ENCODE measurements at places on chromosomes 6 and 20. TPM values are rescaled to one million over a fixed set of nuclear protein-coding genes. Genes with fewer than 3 reads are reported as not detected.

GRCh38 chr6:161169696-161170095 lies 104.2 kb downstream of the AGPAT4 start:
- no peak for DNase-seq

GRCh38 chr6:46935687-46936086 lies 13.9 kb upstream of the ADGRF5 start:
- DNase-seq: no peak

- DNase-seq: no peak
Observed at GRCh38 chr6:55833284-55833683, 42.1 kb downstream of the BMP5 start.

DNA sequence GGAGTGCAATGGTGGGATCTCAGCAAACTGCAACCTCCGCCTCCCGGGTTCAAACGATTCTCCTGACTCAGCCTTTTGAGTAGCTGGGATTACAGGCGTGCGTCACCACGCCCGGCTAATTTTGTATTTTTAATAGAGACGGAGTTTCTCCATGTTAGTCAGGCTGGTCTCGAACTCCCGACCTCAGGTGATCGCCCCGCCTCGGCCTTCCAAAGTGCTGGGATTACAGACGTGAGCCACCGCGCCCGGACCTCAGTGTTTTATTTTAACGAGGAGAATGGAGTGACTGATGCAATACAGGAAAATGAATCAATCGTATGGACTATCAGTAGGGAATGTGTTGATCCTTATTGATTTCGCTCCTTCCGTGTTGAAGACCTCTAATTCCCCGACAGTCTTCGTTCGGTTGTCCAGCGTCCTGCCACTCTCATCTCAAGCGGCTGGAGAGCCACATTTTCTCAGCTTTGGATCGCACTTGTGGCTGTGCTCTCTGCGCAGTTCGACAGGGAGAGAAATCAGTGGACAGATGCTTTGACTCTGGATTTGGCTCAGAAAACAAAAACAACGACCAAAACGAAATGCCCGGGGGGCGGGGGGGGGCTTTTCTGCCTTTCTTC lies 166.2 kb downstream of the TRIM27 start:
- DNase-seq: no peak

GRCh38 chr6:166826264-166826663 lies 130.1 kb downstream of the RNASET2 start:
- no peak for DNase-seq

- DNase-seq: no peak
Observed at GRCh38 chr6:162562041-162562440, 165.5 kb downstream of the PRKN start.

- no peak for DNase-seq
Observed at GRCh38 chr20:38523697-38524096, 51.1 kb downstream of the RALGAPB start.

DNA sequence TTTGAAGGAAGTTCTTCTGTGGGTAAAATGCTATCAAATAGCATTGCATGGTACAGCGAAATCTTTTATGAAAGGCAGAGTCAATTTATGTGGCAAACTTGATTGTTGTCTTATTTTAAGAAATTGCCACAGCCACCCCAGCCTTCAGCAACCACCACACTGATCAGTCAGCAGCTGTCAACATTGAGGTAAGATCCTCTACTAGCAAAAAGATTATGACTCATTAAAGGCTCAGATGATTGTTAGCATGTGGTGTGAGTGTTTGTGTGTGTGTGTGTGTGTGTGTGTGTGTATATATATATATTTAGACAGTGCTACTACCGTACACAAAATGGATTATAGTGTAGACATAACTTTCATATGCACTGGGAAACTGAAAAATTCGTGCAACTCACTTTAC lies 27.8 kb downstream of the LRRN4 start:
- DNase-seq: no peak

DNA sequence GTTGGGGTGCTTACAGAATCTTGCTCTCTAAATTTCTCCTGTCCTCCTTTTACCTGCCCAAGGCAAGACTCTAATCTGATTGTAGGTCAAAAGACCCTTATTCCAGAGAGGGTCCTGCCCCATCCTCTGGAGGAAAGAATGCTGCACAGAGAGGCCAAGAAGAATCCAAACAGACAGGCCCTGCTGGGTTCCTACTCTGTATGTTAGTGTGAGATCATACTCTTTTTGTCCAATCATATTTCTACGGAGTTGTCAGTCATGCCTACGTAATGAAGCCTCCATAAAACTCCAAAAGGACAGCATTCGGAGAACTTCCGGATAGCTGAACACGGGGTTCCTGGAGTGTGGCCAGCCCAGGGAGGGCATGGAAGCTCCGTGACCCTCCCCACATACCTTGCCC lies 50.5 kb downstream of the VEGFA start:
- no peak for DNase-seq

DNA sequence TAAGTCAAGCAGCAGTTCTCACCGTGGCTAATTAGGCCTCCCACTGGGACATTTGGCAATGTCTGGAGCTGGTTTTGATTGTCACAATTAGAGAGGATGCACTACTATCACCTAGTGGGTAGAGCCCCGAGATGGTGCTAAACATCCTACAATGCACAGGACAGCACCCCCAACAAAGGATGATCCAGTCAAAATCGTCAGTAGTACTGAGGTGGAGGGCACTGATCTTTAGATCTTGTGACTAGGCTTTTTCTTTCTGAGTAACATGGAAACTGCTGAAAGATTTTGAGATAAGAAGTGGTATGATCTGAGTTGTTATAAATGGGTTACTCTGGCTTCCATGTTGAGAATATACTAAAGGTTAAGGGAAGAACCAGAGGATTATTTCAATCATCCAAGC lies 12.0 kb downstream of the UBD start:
- no peak for DNase-seq

DNA sequence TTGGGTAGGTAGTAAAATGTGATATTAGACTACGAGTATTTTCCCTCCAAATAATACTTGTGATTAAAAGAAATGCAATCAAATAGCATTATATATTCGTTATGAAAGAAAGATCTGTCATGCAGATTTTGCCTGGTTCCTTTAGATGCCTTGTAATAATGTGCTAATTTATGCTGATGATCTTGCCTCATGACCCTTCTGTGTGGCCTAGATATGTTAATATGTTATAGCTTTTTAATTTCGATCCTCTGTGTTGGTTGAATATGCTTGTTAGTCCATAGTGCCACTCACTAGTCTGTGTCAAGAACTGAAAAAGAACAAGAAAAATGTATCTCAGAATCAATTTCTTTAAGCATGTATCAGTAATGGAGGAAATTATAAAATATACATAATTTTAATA lies 31.9 kb downstream of the CDKAL1 start:
- DNase-seq: no peak

DNA sequence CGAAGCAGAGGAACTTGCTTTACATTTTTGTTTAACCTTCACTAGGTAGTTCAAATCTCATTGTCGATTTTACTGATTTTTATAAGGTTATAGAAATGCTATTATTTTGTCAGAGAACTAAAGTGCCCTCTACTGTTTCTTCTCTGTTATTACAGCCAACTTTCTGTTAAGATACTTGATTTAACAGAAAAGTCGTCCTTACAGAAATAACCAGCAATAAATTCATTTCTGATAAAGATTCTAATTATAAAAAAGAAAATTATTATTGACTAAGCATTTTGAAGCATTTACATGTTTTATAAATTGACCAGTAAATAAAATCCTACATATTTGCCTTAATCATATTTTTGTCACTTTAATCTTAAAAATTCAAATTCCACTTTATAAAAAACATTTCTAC lies 60.8 kb downstream of the OGFRL1 start:
- DNase-seq: no peak

DNA sequence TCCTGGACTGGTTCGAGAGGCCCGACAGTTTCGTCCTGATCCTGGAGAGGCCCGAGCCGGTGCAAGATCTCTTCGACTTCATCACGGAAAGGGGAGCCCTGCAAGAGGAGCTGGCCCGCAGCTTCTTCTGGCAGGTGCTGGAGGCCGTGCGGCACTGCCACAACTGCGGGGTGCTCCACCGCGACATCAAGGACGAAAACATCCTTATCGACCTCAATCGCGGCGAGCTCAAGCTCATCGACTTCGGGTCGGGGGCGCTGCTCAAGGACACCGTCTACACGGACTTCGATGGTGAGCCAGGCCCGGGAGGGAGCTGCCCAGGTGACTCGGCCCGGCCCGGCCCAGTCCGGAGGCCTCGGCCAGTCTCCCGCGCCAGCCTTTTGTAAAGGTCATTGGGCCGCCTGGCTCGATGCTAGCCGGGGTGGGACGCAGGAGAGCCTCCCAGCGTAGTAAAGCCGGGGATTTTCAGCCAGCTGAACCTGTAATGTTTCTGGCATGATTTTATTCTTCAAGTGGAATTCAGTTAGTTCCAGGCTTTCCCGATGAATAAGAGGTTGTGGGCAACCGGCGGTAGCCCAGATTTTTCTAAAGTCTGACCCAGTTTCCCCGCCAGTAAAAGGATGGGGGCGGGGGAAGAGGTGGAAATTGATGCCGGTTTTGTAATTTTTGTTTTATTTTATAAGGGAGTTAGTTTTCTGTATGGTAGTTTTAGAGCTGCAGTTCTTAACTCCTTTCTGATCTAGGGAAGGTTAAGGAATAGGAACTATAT lies 1.4 kb downstream of the PIM1 start:
- peak; percentile 70 for DNase-seq

DNA sequence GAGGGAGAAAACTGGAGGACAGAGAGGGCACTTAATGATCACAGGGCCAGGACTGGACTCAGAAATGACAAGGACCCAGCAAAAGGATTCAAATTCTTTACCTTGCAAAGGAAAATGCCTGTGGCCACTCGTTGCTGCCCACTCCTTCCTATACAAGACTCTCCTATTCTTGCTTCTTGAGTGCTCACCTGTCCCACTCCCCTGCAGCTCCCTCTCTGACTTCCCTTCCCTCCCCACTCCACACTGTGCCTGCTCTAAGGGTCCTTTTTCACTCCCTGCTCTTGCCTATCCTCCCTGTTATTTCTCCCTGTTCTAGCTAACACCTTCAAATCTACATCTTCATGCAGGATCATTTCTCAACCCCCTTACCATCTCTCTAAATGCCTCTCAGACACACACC lies 56.1 kb downstream of the UNC5CL start:
- DNase-seq: no peak

GRCh38 chr6:40520084-40520483 lies 67.1 kb downstream of the LRFN2 start:
- no peak for DNase-seq

- no peak for DNase-seq
Observed at GRCh38 chr6:131858765-131859415, 51.1 kb downstream of the ENPP1 start.

GRCh38 chr6:158361068-158361467 lies 48.8 kb downstream of the TULP4 start:
- DNase-seq: no peak

DNA sequence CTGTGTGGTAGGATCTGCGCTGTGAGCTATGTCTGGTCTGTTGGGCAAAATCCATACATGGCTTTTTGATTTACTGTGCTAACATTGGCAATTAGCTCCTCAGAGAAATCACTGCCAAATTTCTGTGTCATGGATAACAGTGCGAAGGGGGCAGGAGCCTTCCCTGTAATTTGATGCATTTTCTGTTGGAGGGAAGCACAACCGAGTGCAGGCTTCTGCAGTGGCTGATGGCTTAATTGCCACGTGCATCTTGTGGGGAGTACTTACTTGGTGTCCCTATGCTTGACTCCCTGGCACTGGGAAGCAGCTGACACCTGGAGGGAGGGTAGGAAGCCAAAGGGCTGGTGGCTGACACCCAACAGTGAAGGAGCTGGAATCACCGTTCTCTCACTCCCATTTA lies 99.3 kb upstream of the PROKR2 start:
- no peak for DNase-seq

- no peak for DNase-seq
Observed at GRCh38 chr6:165091121-165091785, 218.2 kb downstream of the C6orf118 start.

DNA sequence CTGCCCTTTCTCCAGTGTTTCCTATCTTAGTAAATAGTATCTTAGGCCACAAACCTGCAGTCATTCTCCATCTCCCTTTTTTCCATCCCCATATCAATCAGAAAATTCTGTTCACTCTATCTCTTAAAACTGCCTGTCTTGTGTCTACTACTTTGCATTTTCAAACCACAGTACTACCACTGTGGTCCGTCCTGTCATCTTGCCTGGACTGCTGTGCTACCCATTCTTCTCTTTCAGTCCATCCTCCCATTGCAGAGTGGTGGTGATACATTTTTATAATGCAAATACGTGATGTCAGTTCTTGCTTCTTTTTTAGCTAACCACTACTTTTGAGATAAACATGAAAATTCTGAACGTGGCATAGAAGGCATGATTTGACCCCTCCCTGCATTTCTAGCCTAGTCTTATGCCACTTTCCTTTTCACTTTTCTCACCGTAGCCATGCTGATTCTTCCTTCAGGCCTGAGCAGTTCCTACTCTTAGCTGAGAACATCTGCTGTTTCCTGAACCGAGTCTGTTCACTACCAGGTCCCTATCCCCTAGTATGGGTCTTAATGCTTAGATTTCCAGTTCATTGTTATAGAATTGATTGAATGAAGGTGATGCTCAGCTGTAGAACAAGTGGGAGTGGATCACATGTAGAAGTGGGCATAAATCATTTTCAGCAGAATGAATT lies 13.8 kb downstream of the TBPL1 start:
- no peak for DNase-seq

GRCh38 chr6:127951172-127951917 lies 50.5 kb upstream of the THEMIS start:
- DNase-seq: no peak

DNA sequence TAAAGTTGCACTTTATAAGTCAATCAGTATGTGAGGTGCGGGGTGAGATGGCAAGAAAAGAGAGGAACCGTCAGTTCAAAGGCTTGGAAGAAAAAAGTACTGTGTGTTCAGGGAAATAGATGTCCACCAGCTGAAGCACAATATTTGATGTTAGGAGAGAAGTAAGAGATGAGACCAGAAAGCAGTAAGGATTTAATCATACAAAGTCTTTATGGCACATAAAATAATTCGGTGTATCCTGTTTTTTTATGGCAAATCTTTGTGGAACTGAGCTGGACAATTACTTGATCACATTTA lies 197.2 kb downstream of the FAXC start:
- no peak for DNase-seq

DNA sequence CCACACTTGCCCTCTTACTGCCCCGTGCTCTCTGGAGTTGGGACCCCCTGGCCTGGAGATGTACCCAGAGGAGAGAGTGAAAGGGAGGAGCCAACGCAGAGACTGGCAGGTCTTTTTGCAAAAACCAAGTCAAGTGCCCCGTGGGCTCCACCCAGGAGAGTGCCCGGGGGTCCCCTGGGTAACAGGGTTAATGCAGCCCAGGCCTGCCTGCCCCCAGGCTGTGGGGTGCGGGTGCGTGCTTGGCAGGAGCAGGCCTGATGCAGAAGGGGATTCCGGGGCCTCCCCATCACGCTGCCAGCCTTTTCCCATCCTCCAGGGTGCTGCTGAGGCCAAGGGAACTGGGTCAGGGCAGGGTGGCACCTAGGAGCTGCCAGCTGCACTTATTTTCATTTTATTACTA lies 184.4 kb downstream of the ERMARD start:
- no peak for DNase-seq

The THBD gene
- 35.4 TPM for total RNA-seq

The GPX5 gene
- not detected for total RNA-seq

The MYL9 gene
- total RNA-seq: 1,028 TPM

The TRIM31 gene
- 0.78 TPM for total RNA-seq

The TNFRSF6B gene
- total RNA-seq: 19.8 TPM

The CHMP4B gene
- total RNA-seq: 124 TPM

The TSPO2 gene
- not detected for total RNA-seq

The ZNF391 gene
- total RNA-seq: 8.0 TPM

The PRR3 gene
- 17.3 TPM for total RNA-seq

The CCHCR1 gene
- total RNA-seq: 23.4 TPM

The STMND1 gene
- total RNA-seq: not detected
